Endothelial cell of umbilical vein (primary cell): ENCODE measurements at places on chromosomes 7 and 10. TPM values are rescaled to one million over a fixed set of nuclear protein-coding genes. Genes with fewer than 3 reads are reported as not detected.

TAS2R41 gene
- not detected in 2 replicates for total RNA-seq

EPO gene
- not detected in 2 replicates for total RNA-seq

OGDHL gene
- total RNA-seq: 0.58 and 1.0 TPM in 2 replicates

NME8 gene
- total RNA-seq: not detected in 2 replicates

CLDN4 gene
- 0.13 and 0.25 TPM in 2 replicates for total RNA-seq

GRCh38 chr7:95684505-95684904, 87.8 kb upstream of the DYNC1I1 start:
- no peak for DNase-seq

DNA sequence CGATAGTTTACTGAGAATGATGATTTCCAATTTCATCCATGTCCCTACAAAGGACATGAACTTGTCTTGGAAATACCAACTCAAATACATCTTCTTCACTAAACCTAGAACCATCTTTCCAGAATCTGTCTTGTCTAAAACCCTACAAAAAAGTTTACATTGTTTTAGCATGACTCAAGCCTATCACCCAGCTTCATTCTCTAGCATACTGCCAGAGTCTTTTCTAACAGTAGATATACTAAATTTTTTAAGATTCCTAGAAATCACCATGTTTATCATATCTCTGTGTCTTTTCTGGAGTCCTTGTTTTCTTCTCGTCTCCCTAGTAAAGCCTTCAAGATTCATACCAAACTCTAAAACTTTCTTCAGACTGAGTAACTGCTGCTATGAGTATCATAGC, 129.7 kb downstream of the SEMA3E start:
- no peak for DNase-seq

- DNase-seq: no peak
These were observed 51.8 kb downstream of the CUX1 start for GRCh38 chr7:101869026-101869900.

DNA sequence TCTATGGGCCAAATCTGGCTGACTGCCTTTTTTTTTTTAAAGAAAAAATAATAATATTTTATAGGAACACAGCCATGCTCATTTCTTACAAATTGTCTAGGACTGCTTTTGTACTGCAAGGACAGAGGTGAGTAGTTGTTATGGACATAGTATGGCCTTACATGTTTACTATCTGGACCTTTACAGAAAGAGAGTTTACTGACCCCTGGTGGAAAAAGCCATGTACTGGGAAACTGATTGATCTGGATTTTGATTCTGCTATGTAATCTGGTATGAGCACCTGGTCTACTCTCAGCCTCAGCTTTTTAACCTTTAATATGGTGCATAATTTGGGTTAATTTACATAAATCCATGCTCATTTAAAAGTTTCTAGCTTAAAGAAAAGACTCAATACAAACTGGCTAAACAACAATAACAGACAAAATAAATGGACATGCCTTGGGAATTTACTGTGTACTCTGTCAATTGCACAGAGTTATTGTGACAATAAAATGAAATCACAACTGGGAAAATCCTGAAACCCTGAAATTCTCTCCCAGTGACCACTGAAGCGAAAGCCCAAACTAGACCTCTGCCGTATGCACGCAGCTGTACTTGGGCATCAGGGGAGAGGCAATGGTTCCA, 260.7 kb downstream of the BMPER start:
- peak; percentile 37 for DNase-seq

- no peak for DNase-seq
These were observed 1111.4 kb downstream of the SORCS1 start for GRCh38 chr10:106053061-106053460.
